Bronchial smooth muscle cell (primary cell): ENCODE measurements at places on chromosomes 4 and X. TPM values are rescaled to one million over a fixed set of nuclear protein-coding genes. Genes with fewer than 3 reads are reported as not detected.

The KCNE5 gene
- 0.32 and 0.34 TPM in 2 replicates for total RNA-seq

The FAAH2 gene
- 0.26 and 0.47 TPM in 2 replicates for total RNA-seq

The MTTP gene
- total RNA-seq: under 0.01 TPM in 1 of 2 replicates, not detected in the other

The ABCG2 gene
- total RNA-seq: 1.1 and 1.3 TPM in 2 replicates

The HTR2C gene
- total RNA-seq: not detected in 2 replicates

The NALF2 gene
- not detected in 2 replicates for total RNA-seq

The GPR143 gene
- not detected in 2 replicates for total RNA-seq

The VCX3B gene
- not detected in 2 replicates for total RNA-seq

The F8A3 gene
- 0.26 and 0.79 TPM in 2 replicates for total RNA-seq

The ARHGAP36 gene
- not detected in 2 replicates for total RNA-seq

The GLRA3 gene
- total RNA-seq: not detected in 2 replicates

The RTL3 gene
- total RNA-seq: under 0.01 TPM in 1 of 2 replicates, not detected in the other

The KCNIP4 gene
- total RNA-seq: under 0.01 TPM in 1 of 2 replicates, not detected in the other

The GABRQ gene
- total RNA-seq: under 0.01 TPM in 2 replicates

The FOXR2 gene
- not detected in 2 replicates for total RNA-seq

The FGF5 gene
- 2.7 and 4.1 TPM in 2 replicates for total RNA-seq

The NEIL3 gene
- 1.3 and 2.0 TPM in 2 replicates for total RNA-seq
